ENCODE measurements at places on chromosomes 2 and 18. TPM values are rescaled to one million over a fixed set of nuclear protein-coding genes. Genes with fewer than 3 reads are reported as not detected.

The PLCL1 gene
- total RNA-seq, result 96.2 TPM

The COLEC11 gene
- 1.9 TPM for total RNA-seq

GRCh38 chr2:106059416-106060065 lies 134.6 kb downstream of the UXS1 start:
- DNase-seq, result no peak

DNA sequence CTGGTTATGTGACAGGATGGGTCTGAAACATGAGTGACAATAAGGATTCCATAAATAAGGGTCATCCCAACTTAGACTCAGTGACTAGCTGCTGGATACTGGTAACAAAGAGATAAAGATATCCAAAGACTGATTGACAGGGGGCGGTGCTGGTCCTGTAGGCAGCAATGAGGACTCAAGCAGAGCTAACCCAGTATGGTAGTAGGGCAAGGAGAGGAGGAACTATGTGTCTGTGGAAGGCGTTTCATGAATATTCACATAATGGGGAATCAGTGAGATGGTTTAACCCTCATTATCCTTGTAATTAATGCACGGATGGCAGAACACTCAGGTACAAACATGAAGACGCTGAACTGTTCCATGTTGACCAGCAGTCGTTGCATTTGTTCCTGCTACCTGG lies 102.5 kb upstream of the EML6 start:
- no peak for DNase-seq

The IL36A gene
- total RNA-seq, result not detected

The NT5C1B gene
- not detected for total RNA-seq

Data from Right ventricle myocardium inferior (tissue), 1 donor.